ENCODE measurements at places on chromosomes 6 and 20.

GRCh38 chr6:161003336-161003735, 11.8 kb downstream of the MAP3K4 start:
- DNase-seq = no peak

GRCh38 chr20:40081653-40082052, 607.4 kb downstream of the MAFB start:
- DNase-seq = no peak

- no peak for DNase-seq
These were observed 801.2 kb upstream of the FLRT3 start for GRCh38 chr20:15138548-15139126.

- no peak for DNase-seq
These were observed 6.4 kb upstream of the KIF6 start for GRCh38 chr6:39731565-39731964.

GRCh38 chr20:35039846-35040489, 52.6 kb downstream of the TRPC4AP start:
- DNase-seq = no peak

GRCh38 chr6:78709021-78709420, 158.3 kb upstream of the IRAK1BP1 start:
- no peak for DNase-seq

- no peak for DNase-seq
These were observed 108.2 kb downstream of the HFE start for GRCh38 chr6:26195376-26195923.
